Stimulated activated CD8-positive, alpha-beta memory T cell treated with anti-CD3 and anti-CD28 coated beads, Interleukin-2, amount 100 ng/mL, for 1 hour (primary cell): ENCODE measurements at places on chromosomes 11 and 22.
A peak's percentile ranks its signal among the peaks of the same experiment; 100 is the strongest.

DNA sequence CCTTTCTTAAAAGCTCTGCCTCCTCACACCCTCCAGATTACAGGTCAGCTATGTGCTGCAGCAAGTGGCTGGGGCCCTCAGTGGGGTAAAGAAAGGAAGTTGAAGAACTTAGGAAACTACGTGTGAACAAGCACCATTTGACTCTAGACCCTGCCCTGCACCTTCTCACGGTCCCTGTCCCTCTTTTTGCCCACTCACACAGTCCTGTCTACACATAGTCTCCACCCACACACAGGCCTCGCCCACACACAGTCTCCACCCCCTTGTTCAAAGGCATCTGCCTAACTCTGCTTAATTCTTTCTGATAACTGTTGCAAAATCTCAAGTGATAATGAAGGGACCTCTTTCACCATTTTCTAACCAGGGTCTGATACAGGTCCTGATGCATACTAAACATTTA is 59.0 kb downstream of the TMPRSS5 start:
- no peak for DNase-seq

GRCh38 chr11:12893787-12894672 is 115.1 kb upstream of the RASSF10 start:
- peak; percentile 5 for DNase-seq

- peak; percentile 48 for DNase-seq
Measured at GRCh38 chr11:118240999-118241763, 11.0 kb downstream of the MPZL3 start.

- no peak for DNase-seq
Measured at GRCh38 chr22:42468841-42469240, 36.6 kb upstream of the NFAM1 start.

DNA sequence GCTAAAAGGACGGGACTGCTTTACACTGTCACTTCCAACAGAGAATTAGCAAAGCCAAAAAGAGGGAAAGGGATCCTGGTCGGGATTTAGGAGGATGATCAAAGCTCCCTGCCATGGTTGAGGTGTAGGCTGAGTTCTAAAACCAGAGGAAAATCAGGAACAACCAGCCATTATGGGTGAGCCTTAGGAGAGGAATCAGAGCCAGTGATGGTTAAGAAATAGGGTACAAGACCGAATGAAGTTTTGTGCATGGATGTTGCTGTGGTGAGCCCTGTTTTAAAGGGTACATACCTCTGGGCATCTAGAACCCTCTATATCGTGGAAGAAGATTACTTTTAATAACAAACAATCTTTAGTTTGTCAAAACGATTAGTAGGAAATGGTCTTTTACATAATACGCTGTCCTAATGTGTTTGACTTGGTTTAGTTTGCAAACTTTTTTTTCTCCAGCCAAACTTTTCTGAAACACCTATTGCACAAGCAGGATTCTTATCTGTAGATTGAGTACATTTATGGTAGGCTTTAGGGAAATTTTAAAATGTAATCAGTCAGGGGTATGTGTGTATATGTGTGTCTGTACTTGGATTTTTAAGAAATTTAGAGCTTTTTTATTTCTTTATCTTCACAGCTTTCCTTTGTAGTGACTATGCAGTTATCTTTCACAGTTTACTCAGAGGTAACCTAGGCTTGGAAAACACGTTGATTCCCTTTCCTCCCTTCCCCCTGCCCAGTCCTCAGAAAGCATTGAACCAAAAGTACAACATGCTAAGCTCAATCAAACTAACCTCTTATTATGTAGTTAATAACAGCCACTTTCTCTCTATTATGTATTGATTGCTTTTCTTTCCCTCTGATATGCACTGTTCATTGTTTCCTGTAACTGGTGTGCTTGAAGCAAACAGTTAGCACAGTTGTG is 26.8 kb downstream of the TRIM44 start:
- no peak for DNase-seq

DNA sequence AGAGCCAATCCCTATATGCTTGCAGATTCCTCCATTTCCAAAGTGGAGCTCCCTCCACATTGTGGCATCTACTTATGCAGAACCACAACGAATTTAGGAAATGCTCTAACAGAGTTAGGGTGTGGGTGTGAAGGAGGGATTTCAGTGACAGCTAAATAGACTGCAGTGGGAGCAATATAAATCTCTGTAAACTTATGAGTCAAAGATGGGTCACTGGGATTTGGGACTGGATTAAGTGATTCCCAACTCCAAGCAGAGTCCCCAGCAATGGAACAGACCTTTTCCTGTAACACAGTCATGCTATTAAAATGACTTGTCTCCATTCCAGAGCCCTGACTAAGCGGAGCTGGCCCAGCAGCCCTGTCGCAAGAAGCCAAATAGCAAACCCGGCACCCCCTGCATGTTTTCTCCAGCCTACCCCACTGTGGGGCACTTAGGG is 36.6 kb downstream of the RPL27A start:
- DNase-seq: no peak

DNA sequence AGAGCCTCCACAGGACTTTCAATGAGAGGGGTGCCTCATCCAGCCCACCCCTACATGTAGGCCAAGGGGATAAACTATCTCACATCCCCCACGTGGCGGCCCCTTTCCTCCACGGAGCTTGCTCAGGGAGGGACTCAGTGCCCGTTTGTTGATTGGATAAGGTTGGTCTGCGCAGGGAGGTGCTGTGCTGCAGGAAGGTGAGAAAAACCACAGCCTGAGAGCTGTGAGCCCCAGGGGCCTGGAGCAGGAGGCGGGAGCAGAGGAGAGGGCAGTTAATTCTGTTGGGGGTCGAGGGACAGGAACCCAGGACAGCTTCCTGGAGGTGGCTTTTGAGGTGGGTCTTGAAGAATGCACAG is 31.9 kb upstream of the ATXN10 start:
- DNase-seq: no peak

GRCh38 chr11:13384908-13385640 is 77.9 kb downstream of the BTBD10 start:
- DNase-seq: no peak

- no peak for DNase-seq
Measured at GRCh38 chr11:119027561-119028345, 2.9 kb downstream of the SLC37A4 start.

- no peak for DNase-seq
Measured at GRCh38 chr11:128190312-128190711, 397.0 kb downstream of the ETS1 start.

- DNase-seq: no peak
Measured at GRCh38 chr11:20011307-20011951, 148.8 kb downstream of the DBX1 start.

GRCh38 chr11:3183523-3183922 is 18.4 kb upstream of the OSBPL5 start:
- no peak for DNase-seq

DNA sequence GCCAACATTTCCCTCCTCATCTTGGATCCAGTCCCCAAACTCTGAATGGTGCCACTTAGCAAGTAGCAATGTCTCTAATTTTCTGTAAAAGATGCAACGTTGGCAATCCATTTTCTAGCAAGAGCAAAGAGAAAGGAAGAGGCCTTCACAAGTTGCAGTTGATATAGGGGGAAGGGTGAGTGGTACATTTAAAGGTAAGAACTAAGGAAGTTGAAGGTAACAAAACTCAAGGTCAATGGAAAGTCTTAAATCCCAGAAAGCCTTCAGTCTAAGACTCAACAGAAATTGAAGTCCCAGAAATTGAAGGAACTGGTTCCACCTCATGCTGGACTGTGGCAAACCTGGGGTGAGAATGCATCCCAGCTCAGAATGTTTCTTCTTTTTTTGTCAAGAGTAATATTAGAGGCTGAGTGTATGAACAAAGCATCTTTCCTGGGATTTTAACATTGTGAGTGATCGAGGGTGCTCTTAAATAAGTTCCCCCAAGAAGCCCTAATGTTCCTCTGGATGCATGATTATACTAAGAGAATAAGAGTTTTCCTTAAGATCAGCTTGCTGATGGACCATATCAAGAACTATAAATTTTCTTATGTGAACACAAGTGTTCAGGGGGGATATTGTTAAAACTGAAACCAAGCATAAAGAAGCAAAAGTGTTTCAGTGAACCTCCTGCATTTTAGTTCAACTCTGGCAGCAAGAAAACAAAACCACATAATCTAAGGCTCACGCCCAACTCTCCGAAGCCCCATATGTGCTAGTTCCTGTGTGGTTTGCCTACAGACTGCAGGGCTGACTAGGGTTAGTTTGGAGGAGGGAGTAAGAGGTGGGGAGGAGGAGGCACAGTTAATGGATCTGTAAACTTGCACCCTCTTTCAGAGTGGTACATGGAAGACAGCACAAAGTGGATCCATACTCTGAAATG is at the start of gene GRAP2:
GRAP2 (plus strand) TSS at position 779 of the 922 bp plus-strand sequence. CDS start 46,023 bp downstream, outside the sequence.
- DNase-seq: peak; percentile 42

- DNase-seq: peak; percentile 22
Measured at GRCh38 chr11:71452199-71453036, 585 bp upstream of the NADSYN1 start.

- DNase-seq: no peak
Measured at GRCh38 chr11:122248939-122249338, 132.9 kb upstream of the BLID start.

- DNase-seq: no peak
Measured at GRCh38 chr22:38062791-38063190, 5.6 kb downstream of the PICK1 start.

GRCh38 chr11:110076371-110076965 is 16.7 kb upstream of the ZC3H12C start:
- DNase-seq: no peak

DNA sequence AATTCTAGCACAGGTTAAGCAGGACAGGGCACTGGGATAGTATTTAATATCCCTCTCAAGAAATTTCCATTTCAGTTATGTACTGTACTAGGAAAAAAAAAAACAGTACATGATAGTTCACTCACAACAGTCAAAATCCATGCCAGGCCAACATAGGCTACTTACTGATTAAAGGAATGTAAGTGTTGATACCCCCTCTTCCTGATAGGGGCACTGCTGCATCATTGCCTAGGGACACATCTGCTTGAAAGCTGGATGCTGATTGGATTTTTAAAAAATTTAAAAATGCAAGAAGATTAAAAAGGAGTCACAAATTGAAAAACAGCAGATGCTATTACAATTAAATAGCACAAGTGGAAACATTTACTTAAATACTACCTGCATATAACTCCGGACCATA is 43.4 kb downstream of the APOL5 start:
- DNase-seq: no peak

- no peak for DNase-seq
Measured at GRCh38 chr22:45261407-45262088, 20.9 kb upstream of the KIAA0930 start.

DNA sequence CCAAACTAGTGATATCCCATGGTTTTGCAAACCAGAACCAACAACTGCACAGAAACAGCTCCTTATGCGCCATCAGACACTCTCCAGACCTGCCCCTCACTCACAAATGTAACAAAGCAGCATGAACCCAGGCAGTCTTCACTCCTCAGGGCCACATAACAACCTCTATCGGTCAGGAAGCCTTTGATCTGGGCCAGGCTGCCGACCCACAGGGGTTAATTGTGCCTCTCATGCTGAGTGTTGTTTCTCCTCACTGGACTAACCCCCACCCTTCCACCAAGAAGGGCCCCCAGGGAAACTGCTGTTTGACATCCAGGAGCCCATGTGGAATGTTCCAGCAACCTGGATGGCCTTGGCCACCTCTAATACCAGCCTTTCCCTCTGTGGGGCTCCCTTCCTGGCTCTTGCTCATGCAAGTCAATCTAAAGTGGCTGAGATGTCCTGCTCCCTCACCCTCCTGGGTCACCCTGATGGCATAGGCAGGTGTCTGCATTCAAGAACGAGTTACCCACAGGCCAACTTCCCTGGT is 7.9 kb upstream of the RGL4 start:
- DNase-seq: no peak

DNA sequence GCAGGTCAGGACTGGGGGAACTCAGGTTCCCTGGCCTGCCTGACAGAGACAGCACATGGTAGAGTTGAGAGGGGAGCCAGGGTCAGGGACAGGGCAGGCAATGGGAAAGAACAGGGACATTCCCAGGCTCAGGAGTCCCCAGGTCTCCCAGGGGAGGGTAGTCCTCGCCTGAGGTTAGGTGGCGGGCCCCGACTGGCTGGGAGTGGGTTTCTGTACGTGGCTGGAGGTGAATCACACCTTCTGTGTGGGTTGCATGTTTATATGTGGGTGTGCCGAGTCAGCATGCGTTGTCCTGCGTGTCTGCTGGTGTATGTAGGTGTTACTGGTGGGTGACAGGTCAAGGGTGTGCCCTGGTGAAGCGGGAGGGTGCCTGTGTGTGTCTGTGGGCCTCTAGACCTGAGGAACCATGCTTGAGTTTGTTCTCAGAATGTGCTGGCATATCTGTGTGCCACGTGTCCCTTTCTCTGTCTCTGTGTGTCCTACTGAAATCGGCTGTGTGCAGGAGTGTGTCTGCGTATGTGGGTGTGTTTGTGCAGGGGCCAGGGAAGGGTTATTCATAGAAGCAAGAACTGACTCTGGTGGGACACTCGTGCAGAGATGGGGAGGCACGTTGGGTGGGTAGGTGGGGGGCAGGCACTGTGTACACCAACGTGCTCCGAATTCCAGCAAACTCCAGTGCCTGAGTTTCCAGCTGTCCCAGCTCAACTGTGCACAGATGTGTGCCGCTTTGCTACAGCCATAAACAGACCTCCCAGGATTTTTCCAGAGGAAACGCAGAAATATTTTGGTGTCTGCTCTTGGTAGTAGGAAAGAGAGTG is 23.8 kb upstream of the OAF start:
- no peak for DNase-seq

DNA sequence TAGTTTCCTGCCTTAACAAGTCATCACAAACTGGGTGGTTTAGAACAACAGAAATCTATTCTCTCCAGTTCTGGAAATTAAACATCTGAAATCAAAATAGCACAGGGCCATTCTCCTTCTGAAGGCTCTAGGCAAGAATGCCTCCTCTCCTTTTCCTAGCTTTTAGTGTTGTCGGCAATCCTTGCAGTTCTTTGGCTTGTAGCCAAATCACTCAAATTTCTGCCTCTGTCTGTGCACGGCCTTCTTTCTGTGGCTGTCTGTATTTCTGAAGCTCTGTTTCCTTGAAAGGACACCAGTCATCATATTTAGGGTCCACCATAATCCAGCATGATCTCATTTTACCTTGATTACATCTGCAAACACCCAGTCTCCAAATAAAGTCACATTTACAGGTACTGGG is 795.5 kb downstream of the METTL15 start:
- DNase-seq: no peak

- no peak for DNase-seq
Measured at GRCh38 chr22:46044621-46045458, 67.9 kb upstream of the WNT7B start.

DNA sequence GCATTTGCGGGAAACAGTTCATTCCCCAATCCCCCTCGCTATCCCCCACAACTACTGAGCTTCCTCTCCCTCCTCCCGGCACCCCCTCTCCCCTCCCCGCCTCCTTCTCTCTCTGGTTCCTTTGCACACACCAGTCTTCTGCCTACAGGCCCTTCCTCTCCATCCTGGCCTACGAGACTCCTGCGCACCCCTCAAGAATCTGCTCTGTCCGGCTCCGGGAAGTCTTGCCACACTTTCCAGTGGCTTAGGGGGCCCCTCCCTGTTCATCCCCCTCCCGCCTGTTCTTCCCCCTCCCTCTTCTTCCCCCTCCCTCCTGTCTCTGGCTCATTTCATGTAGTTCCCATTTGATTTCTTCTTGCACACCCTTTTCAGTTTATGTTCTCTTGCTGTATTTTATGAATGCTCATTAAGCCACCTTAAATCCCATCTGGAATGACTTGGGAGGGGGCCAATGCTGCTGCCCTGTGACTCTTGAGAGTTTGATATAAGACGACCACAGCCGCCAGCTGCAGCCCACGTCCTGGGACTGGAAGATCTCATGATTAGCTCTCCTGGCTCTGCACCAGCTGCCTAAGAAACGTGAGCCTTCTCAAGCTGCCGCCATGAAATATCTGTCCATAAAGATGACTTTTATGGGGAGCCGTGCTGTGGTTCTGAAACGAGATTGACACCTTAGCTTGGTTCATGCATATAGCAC is 50.9 kb downstream of the RPS6KA4 start:
- no peak for DNase-seq

GRCh38 chr11:133901999-133902398 is 54.8 kb downstream of the IGSF9B start:
- no peak for DNase-seq
